ENCODE measurements at places on chromosomes 4 and X.

DNA sequence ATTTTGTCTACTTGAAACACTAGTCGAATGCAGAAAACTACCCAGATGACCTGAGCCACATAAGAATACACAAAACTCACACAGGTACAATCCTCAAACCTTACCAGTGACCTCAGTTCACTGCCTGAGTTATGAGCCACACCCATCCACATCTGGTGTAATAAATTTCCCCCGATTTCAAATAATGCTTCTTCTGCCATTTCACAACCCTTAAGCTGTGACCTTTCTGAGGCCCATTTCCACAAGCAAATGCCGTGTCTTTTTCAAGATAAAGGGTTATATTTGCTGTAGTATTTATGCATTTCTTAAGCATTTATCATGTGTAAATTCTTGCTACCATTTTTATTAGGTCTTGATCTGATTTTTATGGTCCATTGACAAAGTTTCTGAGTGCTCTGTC lies 1.8 kb upstream of the ARHGEF38 start:
- no peak for DNase-seq

GRCh38 chrX:76555816-76556215 lies 128.3 kb downstream of the MAGEE1 start:
- peak; percentile 24 for DNase-seq

- DNase-seq, result no peak
These were observed 26.9 kb upstream of the CYBB start for GRCh38 chrX:37752936-37753335.

DNA sequence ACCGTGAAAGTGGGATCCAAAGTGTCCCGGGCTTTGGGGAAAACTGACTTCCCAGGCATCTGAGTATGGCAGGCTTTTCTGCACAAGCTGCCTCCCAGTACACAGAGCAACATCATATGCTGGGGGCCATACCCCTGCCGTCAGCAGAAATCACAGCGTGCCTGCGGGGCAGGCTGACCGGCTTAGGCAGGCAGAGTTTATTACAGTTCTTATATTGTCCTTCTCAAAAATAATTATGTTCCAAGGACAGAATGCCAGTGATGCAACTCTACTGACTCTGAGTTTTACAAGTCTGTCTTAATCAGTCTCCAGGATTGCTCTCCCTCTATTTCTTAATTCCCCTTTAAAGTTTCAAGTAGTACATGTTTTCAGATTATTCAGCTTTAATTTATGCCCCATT lies 37.0 kb downstream of the IL21 start:
- no peak for DNase-seq

DNA sequence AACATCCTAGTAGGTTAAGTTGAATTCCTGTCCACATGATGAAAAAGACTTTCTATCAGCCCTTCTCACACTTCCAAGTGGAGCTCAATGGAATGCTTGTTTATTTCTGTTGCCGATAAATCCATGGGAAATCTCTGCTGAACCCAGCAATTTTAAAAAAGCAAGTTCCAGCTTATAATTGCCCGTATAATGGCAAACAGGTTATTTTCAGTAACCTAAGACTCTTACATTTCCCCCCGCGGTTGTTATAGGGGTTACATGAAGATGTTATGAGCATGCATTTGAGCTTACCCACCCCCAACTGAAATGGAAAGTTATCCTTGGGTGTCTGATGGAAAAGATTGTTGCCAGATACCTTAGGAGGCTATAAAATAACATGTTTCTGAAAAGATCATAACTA lies 136.2 kb downstream of the PALLD start:
- DNase-seq, result no peak

DNA sequence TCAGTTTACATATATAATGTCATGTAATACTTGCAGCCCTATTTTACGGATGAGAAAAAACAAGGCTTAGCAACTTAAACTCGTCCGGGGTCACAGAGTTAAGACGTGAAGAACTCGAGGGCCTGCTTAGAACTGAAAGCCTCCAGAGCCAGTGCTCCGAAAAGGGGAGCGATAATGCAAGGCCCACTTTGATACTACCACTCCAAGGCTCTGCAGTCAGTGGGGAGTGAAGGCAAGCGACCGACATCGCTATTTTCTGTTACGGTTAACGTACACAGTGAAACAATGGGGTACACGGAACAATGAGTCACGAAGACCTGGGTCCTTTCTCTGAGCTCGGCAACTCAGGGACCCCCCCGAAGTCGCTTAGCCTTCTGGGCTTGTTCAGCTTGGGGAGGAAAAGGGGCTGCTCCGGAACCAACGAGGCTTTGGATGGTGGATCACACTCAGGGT lies 965 bp downstream of the PPA2 start:
- DNase-seq, result no peak

DNA sequence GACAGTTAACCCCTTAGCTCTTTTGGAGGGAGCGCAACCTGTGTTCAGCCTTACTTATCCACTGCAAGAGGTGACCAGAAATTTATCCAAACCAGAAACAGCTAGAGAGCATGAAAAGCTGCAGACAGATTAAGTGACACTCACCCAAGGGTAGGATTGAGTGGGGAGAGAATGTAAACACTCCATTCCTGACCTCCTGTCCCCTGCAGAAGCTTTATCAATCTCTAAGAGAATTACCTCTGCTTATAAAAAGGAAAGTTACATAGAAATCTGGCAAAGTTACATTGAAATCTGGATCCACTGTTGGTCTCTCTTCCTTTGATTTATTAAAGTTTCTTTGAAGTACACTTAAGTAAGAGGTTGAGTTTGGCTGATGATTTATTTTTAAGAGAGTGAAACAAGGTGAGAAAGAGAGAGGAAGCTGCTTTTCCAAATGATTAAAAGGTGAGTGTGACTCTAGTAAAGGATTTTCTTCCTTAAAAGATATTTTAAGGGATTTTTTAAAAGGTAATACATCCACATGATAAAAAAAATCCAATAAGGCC lies 112.3 kb downstream of the ANAPC4 start:
- DNase-seq, result no peak

GRCh38 chrX:144275367-144275766 lies 391.5 kb downstream of the UBE2NL start:
- no peak for DNase-seq

GRCh38 chrX:47239898-47240545 lies 7.2 kb downstream of the USP11 start:
- DNase-seq, result no peak
